ENCODE measurements at places on chromosomes 5 and 9.
A peak's percentile ranks its signal among the peaks of the same experiment; 100 is the strongest.

DNA sequence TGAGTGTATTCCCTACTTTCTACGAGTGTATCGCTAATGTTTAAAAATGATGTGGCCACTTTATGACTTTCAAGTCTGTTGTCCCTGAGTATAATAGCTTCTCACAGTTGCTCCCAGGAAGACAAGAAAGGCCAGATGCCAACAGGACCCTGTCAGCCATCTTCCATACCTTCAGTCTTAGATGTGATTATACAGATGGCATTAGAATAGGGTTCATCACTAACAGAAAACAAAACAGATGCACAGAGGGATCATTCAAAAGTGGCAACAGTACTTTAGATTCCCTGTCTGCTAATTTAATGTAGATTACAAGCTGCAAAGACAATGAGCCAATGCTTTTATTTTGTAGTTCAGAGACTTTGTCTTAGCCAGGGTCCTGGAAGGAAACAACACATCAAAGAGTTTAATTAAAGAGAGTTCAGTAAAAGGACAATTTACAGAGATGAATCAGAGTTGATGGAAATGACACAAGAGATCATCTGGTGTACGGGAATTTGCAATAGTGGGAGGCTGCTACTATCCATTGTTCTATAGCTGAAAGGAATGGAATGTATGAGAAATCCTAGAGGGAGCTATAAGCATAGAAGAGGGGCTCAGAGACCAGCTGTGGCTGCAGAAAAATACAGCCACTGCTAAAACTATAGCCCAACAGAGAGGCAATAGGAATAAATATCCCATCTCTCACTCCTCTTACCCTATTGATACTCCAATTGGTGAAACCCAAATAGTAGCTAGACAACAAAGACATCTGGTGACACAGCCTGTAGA is 393.7 kb upstream of the SMC2 start:
- no peak for DNase-seq

- DNase-seq: no peak
Observed at GRCh38 chr5:38663249-38663648, 106.8 kb upstream of the LIFR start.

GRCh38 chr5:36881807-36882206 is 5.2 kb downstream of the NIPBL start:
- DNase-seq: no peak

GRCh38 chr9:111298731-111299598 is 31.1 kb downstream of the OR2K2 start:
- DNase-seq: peak; percentile 95

DNA sequence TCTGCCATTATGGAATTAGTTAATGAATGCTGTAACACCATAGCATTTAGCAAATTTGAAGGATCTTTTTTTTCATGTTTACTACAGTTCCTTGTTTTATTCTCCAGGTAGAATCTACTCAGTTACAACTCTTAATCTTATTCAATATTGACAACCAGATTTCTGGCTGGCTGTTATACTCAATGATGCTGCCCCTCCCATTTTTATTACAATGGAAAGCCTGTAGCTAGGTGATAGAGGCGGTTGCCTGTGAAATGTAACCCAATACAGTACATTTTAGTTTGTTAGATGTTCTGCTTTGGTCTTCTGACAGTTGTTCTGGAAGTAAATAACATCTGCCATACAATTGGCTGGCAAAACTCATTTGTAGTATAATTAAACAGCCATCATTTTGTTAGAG is 294.2 kb downstream of the DMRTA1 start:
- no peak for DNase-seq

DNA sequence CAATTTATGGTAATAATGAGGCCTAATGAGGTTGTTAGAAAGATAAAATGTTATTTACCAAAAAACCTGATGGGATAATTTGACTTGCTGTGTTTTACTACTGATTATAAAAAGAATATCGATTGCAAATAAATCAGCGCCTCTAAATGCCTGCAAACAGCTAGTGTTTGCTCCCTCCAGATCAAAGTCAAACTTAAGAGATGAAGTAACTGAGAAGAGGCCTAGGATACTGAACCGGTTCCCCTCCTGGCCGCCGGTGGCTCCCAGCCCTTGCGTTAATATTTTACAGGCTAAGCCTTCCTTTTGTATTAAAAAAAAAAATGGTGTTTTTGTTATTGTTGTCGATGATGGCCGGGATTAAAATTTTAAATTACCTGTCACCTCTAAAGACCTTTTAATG is 2.6 kb downstream of the IRX1 start:
- DNase-seq: no peak

DNA sequence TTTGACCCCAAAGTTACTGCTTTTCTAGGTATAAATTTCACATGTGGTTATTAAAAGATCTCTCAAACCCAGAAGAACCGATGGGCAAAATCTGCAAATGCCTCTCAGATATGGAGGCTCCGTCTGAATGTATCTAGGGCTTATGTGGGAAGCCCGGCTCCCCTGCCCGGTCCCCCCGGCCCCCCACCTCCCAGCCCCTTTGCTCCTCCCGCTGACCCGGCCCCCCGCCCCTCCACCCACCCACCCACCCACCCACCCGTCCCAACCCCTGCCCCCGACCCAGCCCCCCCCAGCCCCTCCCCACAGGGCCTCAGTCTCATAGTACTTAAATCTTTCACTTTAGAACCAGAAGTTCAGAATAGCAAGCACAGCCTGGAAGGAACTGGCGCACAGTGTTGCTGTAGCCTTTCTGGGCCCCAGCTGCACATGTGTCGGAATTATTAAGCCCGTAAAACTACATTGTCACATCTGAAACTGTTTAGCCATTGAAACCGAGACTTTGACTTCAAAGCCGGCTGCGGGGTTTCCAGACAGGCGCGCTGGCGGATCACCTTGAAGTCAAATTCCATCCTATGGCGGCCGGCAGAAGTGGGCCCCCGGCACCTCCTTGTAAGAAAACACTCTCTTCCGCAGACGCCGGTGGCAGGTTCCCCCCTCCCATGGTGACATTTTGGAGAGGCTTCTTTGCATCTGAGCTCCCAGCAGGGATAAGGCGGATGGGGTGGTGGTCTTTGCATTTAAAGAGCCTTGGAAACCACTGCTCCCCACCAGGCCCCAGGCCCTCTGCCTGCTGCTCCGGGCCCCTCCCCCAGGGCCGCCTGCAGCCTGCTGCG is 12.8 kb downstream of the NKD2 start:
- DNase-seq: peak; percentile 93

- DNase-seq: no peak
Observed at GRCh38 chr5:98749046-98749445, 24.4 kb upstream of the RGMB start.

DNA sequence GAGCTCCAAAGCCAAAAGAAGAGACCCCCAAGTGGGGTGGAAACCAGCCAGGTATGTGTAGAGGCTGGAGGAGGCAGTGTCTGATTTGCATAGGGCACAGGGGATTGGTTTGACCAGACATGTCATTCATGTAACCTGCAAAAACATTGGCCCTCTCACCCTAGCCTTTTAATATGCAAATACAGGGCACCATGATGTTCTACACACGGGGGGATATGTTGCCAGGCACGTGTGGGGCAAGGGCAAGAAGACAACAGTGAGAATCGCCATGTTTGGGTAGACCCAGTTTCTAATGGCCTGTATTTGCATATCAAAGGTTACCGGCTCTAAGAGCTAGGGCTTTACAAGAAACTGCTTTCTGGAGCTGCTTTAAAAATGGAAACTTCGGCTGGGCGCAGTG is 208.9 kb downstream of the GOLPH3 start:
- DNase-seq: no peak

DNA sequence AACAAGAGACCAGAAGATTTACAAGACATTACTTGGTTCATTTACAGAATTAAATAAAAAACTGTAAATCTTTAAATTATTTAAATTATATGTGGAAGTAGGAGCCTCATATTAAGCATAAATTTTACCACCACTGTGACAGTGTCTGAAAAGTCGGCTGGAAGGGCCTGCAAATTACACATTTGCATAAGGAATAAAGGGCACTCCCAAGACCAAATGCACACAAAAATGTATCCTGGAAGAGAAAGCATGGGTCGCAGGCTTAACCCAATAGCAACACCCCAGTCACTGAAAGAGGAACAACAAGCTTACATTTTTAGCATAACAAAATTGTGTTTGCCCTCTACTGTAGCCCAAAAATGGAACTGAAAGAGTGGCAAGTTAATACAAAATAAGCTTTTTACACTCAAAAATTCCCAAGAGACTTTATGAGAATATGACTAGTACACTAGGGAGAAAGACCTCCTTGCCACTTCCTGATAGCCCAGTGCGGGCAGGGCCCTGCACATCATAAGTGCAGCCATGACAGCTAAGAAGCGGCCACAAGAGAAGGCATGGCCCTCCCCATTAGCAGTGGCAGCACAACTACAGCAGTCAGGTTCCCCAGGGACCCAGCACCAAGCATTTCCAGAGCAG is 482.0 kb downstream of the DTWD2 start:
- DNase-seq: no peak
